NCI-H774 (cell line): ENCODE measurements at places on chromosomes 3 and 15.

- no peak for DNase-seq
These were observed 162.5 kb downstream of the C3orf38 start for GRCh38 chr3:88312256-88312655.

GRCh38 chr3:48686538-48687219, 964 bp upstream of the NCKIPSD start:
- no peak for DNase-seq

DNA sequence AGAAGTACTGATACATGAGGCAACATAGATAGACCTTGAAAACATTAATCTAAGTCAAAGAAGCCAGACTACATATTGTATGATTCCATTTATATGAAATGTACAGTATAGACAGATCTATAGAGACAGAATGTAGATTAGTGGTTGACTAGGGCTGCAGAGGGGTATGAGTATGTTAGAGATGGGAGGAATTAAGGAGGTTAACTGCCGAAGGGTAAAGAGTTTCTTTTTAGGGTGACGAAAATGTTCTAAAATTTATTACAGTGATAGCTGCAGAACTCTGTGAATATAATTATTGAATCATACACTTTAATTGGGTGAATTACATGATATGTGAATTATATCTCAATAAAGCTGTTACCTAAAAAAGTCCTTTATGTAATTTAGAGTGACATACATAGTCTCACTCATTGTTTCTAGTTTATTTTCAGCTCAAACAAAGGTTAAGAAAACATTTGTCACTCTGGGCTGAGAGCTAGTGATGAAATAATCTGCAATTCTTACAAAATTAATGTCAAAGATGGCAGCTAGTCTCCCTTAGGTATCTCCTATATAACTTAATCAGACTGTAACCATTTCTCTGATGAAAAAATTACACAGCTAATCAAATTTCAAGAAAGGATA, 61.4 kb downstream of the DENND4A start:
- no peak for DNase-seq

- no peak for DNase-seq
These were observed 41.2 kb downstream of the TRA2B start for GRCh38 chr3:185896636-185897035.

GRCh38 chr3:25460751-25461150, 32.7 kb downstream of the RARB start:
- no peak for DNase-seq

DNA sequence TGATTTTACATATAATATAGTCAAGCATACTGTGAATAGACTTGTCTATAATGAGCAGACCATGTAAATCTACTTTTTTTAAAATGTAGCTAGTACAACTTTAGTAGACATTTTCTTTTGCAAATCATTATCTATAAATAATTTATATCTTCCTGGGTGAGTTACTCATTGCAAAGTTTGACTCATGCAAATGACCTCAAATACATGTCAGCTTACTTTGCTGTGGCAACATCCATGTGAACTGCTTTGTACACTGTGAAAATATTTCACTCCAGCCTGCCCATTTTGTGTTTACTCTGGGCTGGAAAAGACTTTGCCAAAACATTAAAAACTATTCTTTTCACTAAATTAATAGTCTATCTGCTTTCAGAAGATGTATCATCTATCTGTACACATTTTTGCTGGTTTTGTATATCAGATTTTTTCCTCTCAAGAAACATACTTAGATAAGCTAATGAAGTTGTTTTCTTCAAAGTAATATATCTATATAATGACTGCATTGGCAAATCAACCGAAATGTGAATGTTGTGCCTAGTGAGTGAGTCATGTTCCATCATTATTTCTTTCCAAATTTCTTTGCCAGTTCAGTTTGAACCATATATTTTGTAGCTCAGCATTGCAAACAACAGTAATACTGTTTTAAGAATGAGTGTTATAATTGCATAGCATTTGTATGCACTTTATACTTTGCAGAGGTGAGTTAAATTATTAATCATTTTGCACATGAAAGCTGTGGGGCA, 26.5 kb downstream of the IGSF10 start:
- no peak for DNase-seq

DNA sequence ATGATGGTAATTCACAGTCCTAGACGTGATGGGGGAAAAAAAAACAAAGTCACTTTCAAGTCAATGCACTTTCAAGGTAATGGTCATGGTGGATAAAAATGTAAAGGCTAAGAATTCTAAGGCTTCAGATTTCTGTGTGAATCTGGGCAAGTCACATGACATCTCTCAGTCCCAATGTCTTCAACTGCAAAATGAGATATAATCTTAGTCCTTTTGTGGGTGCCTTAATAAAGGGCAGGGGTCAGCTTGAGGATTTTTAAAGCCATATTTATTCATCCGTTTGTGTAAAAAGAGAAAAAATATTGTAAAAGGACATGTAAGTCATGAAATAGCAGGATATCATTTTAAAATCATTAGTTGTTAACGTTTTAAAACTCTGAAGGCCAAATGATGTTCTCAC, 83.5 kb downstream of the ADAMTS9 start:
- no peak for DNase-seq

DNA sequence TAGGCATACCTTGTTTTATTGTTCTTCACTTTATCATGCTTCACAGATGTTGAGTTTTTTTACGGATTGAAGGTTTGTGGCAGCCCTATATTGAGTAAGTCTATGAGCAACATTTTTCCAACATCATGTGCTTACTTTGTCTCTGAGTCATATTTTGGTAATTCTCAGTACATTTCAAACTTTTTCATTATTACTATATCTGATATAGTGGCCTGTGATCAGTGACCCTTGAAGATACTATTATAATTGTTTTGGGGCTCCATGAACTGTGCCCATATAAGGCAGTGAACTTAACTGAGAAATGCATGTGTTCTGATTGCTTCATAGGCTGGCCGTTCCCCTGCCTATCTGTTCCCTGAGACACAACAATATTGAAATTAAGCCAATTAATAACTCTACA, 42.8 kb upstream of the NSMCE3 start:
- DNase-seq, result no peak

GRCh38 chr15:96503276-96503675, 172.8 kb downstream of the NR2F2 start:
- DNase-seq, result no peak

DNA sequence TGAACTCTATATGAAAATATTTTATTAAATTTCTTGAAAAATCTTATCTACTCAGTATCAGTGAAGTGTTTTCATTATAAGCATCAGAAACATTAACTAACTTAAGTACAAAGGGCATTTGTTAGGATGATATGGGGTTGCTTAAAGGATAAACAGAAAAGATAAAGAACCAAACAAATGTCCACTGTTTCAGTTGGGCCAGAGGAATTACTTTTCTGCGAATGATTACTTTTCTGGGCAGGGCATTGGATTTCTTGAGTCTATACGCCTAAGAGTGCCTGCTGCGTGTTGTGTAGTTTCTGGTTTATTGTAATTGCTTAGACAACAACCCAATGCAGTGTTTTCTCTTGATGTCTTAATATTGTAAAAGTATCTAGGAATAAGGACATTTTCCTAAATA, 52.8 kb downstream of the NEO1 start:
- no peak for DNase-seq

DNA sequence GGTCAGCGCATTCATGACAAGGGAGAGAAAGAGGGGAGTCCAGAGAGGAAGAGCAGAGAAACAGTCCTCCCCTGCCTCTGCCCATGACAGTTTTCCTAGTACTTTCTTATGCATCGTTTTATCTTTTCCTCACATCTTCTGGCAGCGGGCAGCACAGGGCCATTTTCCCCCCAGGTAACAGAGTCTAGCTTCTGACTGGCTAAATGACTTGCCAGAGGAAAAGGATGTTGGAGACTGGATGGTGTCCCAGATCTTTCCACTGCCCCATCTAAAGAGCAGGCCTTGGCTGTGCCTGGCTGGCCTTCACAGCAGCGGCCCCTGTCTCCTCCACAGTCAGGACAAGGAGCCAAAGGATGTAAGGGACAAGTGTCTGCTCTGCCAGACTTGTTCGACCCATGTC, 59.3 kb downstream of the CTDSPL start:
- no peak for DNase-seq

- DNase-seq, result no peak
These were observed 283.9 kb downstream of the MECOM start for GRCh38 chr3:169379496-169380090.

GRCh38 chr15:76217882-76218217, 93.4 kb downstream of the ETFA start:
- DNase-seq, result no peak

DNA sequence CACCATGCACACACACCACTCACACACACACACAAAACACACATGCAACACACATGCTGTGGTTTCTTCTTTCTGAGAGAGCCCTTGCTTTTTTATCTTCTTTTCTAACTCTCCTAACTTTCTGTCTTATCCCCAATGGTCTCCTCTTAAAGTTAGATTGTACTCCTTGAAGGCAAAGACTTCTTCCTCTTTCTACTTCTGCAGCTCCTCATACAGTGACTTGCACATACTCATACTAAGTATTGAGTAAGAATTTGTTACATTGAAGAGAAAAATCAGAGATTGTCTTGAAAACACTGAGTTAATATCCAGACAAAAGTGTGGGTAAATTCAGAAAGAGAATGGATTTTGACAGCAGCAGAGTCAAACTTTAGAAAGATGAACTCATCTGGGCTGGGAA, 64.4 kb downstream of the GTPBP8 start:
- no peak for DNase-seq

- DNase-seq, result no peak
These were observed 6.1 kb upstream of the SPTBN5 start for GRCh38 chr15:41899854-41900442.

DNA sequence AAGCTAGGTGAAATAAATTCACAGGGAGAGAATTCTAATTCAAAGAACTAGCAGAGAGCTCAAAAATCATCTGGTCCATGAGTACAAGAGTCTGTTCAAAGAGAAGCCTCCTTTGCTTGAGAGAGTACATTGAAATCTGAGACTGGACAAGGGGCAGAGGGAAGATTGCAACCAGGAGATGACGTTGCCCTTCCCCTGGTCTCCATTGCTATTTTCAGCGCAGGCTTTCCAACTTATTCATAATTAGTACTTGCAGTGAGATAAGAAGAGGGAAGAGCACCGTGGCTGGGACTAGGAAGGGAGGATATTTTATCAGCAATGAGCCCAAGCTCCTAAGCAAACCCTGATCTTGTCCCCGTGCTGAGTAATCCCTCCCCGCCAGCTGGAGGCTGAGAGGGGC, 251.8 kb upstream of the RORA start:
- no peak for DNase-seq

DNA sequence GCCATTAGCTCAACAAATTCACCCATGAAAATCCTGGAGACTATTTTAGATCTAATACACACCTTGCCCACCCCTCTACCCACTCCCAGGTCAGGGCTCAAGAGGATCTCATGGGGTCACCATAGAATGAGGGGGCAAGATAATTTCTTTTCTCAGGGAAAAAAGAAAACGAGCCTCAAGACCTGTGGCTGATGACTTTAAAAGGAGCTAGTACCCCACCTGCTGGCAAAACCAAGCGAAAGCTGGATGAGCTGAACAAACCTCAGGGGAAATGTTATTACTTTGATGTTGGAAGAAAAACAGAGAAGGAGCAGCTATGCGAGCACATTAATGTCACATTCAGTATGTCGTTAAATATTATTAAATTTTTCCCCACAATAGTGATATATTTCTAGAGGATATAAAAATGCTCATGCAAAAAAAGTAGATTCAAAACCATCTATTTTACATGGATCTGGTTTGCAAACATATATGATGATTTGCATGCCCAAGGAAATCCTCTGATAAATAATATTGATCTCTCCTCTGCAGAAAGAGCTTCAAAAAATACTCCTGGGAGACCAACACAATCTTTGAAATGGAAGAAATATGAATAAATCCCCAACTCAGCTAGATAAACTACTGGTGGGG, 37.7 kb downstream of the PLD1 start:
- DNase-seq, result peak; percentile 49

DNA sequence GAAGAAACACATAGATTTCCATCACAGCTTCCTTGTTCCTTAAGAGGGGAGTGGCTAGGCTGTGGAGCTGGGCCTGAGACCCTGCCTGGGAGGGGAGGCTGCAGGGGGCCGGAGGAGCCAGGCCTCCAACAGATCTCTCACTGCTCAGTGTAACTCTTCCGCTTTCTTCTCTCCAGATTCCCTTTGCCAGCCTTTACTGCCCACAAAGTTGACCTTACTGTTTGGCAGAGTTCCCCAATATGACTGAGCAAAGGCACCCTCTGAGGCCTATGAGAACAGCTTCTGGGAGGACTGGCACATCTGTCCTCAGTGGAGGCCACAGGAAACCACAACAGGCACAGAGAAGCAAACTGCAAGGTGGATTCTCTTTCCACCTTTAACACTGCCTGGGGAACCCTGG, 38.1 kb downstream of the SLCO2A1 start:
- DNase-seq, result no peak

DNA sequence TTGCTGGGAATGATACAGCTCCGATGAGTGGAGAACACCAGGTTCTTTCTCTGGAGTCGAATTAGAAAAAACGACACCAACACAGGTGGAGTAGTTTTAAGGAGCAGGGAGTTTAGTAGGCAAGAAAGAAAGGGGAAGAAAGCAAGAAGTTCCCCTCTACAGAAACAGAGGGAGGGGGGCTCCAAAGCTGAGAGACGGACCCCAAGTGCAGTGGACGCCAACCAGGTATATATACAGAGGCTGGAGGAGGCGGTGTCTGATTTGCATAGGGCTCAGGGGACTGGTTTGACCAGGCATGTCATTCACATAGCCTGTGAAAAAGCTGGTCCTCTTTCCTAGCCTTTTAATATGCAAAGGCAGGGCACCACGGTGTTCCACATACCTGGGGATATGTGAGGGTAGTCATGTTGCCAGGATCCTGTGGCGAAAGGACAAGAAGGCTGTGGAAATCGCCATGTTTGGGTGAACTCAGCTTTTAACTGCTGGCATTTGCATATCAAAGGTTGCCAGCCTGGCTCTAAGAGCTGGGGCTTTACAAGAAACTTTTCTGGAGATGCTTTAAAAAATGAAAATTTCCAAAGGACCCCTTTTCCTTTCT, 887.4 kb upstream of the EPHA6 start:
- DNase-seq, result no peak

DNA sequence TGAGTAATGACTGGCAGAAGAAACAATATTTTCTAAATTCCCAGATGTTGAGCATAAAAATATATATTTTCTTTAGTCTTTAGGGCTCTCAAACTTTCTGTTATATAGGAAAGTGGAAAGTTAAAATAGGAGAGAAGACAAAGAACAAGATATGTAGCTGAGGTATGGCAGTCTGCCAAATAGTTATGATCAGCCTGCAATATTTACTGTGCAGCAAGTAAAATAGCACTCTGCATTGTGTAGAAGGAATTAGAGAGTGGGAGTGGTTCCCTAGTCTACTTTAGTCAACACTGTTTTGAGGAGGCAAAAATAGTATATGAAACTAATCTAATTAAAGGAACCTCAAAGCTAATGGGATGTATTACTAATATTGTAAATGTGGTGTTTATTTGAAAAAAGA, 978.1 kb upstream of the ALCAM start:
- DNase-seq, result no peak

GRCh38 chr3:164604687-164605086, 473.6 kb downstream of the SI start:
- DNase-seq, result no peak

GRCh38 chr3:83454353-83454752, 1504.4 kb upstream of the CADM2 start:
- DNase-seq, result no peak
